ENCODE measurements at places on chromosomes 5 and 9. TPM values are rescaled to one million over a fixed set of nuclear protein-coding genes. Genes with fewer than 3 reads are reported as not detected.

DNA sequence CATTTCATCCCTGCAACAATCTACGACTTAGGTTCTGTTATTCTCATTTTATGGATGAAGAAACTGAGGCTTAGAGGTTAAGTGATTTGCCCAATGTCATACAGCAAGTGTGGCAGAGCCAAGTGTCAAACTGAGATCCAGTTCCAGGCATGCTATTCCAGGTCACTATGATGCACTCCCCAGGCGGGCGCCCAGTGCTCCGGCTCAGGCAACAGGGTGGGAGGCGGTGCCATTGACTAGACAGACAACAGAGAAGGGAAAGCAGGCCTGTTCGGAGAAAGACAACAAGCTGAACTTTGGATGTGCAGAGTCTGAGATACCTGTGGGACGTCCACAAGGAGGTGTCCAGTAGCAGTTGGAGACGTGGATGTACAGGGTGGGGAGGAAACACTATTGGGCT is 10.8 kb upstream of the DDX41 start:
- no peaks in the 10 kb centered on the region for H3K4me1 ChIP-seq
- H3K27ac ChIP-seq: no peak overlapping the region
- H3K36me3 ChIP-seq: peaks cover 15% of the 10 kb centered on the region
- no peak overlapping the region for H3K4me3 ChIP-seq
- no peaks in the 10 kb centered on the region for H3K27me3 ChIP-seq

GRCh38 chr5:67166460-67167285 is 29.9 kb downstream of the CD180 start:
- H3K4me3 ChIP-seq: no peak overlapping the region
- H3K4me1 ChIP-seq: peaks cover 2% of the 10 kb centered on the region
- DNase-seq: no peak
- H3K27me3 ChIP-seq: no peaks in the 10 kb centered on the region
- H3K27ac ChIP-seq: peak overlapping the region; percentile 94

DNA sequence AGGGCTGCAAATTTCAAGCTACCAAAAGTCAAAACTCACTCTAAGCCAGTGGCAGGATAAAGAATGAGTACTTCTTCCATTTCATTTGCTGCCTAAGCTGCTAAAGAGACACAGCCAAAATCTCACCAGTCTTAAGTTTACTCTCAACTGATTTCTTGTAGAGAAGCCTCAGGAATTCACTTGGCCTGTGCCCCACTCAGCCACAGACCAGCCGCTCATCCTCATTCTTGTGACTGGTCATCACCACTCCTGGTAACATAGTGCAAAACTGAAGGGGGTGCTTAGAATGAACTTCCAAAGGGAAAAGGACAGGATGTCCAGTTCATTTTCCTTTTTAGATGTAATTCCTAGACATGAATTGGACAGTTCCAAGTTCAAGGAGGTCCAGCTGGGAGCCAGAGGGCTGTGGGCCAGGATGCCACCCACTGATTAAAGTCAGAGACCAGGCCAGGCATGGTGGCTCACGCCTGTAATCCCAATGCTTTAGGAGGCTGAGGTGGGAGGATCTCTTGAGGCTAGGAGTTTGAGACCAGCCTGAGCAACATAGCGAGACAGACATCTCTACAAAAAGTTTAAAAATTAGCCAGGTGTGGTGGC is 72.7 kb upstream of the RANBP3L start:
- H3K36me3 ChIP-seq: no peaks in the 10 kb centered on the region
- no peak for DNase-seq
- no peak overlapping the region for H3K4me3 ChIP-seq
- no peak overlapping the region for H3K27ac ChIP-seq
- H3K27me3 ChIP-seq: peaks cover 9% of the 10 kb centered on the region

DNA sequence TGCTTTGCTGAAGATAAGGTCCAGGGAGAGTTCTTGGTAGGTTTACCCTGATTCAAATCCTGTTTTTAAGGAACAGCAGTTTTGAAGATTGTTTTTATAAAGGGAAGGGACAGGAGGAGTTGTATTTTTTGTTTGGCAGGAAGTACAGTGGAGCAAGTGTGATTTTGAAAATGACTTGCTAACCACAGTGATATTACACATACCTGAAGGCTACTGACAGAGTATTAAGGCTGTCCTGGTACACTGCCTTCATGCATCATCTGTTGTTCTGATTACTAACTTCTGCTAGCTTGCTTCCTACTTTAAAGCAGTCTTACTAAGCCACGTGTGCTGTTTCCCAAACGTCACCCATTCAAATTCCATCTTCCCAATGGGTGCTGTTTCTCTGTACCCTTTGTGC is 559.5 kb upstream of the SGCD start:
- no peak for DNase-seq
- H3K36me3 ChIP-seq: no peaks in the 10 kb centered on the region
- no peaks in the 10 kb centered on the region for H3K4me1 ChIP-seq
- no peak overlapping the region for H3K27ac ChIP-seq
- peaks cover 4% of the 10 kb centered on the region for H3K27me3 ChIP-seq
- H3K4me3 ChIP-seq: no peak overlapping the region

- DNase-seq: no peak
- H3K36me3 ChIP-seq: peaks cover 4% of the 10 kb centered on the region
- H3K4me1 ChIP-seq: no peaks in the 10 kb centered on the region
- H3K27me3 ChIP-seq: no peaks in the 10 kb centered on the region
Observed at GRCh38 chr9:124928116-124928515, 12.8 kb downstream of the GOLGA1 start.

DNA sequence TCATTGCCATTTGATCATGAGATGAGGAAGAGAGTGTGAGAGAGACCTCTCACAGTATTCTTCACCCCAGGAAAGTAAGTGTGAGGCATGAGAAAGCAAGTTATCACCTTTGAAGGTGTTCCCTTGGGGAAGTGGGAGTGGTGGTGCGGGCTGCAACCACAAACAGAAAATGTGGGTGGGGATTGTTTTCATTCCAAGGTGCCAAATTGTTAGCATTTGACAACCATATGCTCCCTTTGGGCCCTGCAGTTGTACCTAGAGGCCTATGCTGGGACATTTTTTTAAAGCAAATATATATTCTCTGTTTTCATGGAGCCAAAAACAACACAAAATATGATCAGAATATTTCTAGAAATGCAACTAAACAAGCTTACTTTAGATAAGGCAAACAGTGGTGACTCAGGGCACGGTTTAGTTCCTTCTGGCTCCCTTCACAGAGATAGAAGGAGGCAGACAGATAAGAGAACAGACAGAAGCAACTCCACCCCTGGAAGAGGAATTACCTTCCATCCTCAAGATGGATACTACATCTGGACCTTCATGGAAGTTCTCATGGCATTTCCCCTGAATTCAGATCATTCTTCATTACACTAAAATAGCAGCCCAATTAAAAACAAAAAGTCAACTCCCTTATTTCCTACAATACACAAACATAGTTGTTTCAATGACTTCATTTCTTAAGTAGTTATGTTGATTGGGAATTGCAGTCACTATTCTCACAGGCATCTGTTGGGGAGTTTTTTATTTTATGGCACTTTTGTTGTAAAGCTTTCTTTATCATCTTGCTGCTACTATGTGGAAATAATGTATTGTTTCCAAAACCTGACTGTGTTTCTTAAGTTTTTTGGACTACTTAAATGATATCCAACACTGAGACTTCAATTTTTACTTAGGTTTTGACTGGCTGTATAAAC is 416.6 kb downstream of the PLK2 start:
- H3K27ac ChIP-seq: no peak overlapping the region
- no peaks in the 10 kb centered on the region for H3K27me3 ChIP-seq
- H3K4me3 ChIP-seq: no peak overlapping the region
- DNase-seq: no peak

DNA sequence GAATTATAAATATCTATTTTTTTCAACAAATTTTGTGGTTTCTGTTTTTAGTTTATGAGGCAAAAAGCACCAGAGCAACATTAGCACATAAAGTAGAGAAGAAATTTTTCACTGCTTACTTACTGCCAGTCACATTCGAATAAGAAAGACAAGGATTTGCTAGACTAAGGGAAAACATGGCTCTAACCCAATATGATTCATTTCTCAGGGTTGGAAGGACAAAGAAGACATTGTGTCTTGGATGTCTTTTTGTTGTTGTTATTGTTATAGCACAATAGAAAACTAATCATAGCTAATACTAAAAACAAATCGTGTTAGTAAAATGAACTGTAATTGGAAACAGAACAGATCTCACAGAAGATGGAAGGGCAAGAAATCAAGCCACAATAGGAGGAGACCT is 90.9 kb upstream of the SLCO6A1 start:
- no peaks in the 10 kb centered on the region for H3K27me3 ChIP-seq
- H3K4me1 ChIP-seq: no peaks in the 10 kb centered on the region
- DNase-seq: no peak
- peaks cover 3% of the 10 kb centered on the region for H3K36me3 ChIP-seq
- H3K27ac ChIP-seq: no peak overlapping the region
- no peak overlapping the region for H3K4me3 ChIP-seq

DNA sequence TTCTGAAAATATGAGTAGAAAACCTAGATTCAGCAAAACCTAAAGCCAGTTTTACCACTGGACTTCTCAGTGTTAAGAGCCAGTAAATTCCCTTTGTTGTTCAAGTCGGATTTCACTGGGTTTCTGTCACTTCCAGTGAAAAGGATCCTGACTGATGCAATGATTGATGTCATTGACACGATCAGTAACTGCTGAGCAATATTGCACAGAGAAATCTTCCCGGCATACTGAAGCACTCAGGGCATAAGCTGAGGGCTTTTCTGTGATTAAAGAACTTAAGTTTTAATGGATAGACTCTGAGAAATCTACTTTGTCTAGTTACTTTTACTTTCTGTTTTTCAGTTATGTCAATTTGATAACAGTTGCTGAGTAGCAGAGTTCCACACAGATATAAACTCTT is 61.9 kb downstream of the DENND1A start:
- no peak for DNase-seq
- peaks cover 11% of the 10 kb centered on the region for H3K27me3 ChIP-seq
- peaks cover 1% of the 10 kb centered on the region for H3K36me3 ChIP-seq
- no peak overlapping the region for H3K4me3 ChIP-seq

DNA sequence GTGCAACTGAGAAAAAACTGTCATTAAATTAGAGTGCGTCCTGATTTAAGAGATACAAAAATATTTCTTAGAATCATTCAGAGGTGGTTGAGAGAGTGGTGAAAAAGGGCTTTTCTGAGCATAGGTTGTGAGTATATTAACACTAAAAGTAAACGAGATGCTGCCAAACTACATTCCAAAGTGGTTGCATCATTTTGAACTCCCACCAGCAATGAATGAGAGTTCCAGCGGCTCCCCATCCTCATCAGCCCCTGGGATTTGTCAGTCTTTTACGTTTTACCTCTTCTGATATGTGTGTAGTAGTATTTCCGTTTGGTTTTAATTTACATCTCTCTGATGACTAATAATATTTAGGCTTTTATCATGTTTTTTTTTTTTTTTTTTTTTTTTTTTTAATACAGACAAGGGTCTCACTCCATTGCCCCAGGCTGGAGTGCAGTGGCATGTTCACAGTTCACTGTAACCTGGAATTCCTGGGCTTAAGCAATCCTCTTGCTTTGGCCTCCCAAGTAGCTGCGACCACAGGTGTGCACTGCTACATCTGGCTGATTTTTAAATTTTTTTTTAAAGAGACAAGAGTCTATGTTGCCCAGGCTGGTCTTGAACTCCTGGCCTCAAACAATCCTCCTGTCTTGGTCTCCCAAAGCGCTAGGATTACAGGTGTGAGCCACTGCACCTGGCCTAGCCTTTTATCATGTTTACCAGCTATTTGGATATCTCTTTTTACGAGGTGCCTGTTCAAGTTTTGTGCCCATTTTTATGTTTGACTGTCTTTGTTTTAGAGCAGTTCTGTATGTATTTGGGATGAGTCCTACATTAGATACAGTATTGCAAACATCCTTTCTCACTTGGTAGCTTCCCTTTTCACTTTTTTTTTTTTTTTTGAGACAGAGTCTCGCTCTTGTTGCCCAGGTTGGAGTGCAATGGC is 17.0 kb downstream of the PRRT1B start:
- H3K27me3 ChIP-seq: no peaks in the 10 kb centered on the region
- peaks cover 4% of the 10 kb centered on the region for H3K36me3 ChIP-seq
- H3K4me3 ChIP-seq: no peak overlapping the region

- H3K4me3 ChIP-seq: no peak overlapping the region
- no peak for DNase-seq
- no peaks in the 10 kb centered on the region for H3K27me3 ChIP-seq
- H3K4me1 ChIP-seq: peaks cover 7% of the 10 kb centered on the region
Observed at GRCh38 chr5:39623291-39623865, 198.6 kb upstream of the DAB2 start.

DNA sequence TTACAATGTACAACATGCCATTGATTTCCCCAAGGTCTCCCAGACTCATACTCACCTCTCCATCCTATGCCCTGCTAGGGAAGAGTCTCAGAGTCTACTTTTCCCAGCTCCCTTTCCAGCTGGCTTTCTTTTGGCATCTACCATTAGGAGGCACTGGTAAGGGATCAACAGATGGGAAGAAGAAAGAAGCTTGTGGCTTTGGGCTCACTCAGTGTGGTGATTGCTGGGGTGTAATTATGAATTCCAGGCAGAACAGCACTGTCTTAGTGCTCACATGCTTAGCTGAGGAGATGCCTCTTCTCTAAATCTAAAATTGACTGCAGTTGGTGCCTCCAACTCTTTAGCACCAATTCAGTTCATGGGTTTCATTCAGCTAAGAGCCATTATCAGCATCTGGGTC is 330.0 kb downstream of the PSAT1 start:
- H3K36me3 ChIP-seq: no peaks in the 10 kb centered on the region
- H3K4me1 ChIP-seq: peaks cover 2% of the 10 kb centered on the region
- H3K4me3 ChIP-seq: no peak overlapping the region
- H3K27ac ChIP-seq: no peak overlapping the region

DNA sequence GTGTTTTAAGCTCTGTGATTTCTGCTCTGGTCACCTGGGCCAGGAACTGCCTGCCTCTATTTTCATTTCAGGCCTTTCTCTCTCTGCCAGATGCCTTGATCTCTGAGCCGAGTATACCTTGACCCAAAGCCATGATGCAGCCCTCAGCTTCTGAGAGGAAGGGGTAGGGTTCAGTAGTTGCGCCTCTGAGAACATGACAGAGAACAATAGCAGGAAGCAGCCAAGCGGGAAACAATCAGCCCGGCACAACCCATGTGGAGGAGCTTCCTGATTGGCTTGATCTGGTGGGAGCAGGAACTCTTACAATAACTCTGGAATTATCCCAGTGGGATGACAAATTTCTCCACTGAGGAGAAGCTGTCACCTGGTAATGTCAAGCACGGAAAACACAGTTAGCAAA is 127.4 kb downstream of the PALM2AKAP2 start:
- no peaks in the 10 kb centered on the region for H3K36me3 ChIP-seq
- no peak overlapping the region for H3K27ac ChIP-seq
- no peaks in the 10 kb centered on the region for H3K27me3 ChIP-seq
- H3K4me1 ChIP-seq: peaks cover 8% of the 10 kb centered on the region
- no peak overlapping the region for H3K4me3 ChIP-seq
- no peak for DNase-seq

Gene RAB3C
- 25.2 TPM for total RNA-seq

Gene TOR2A
- total RNA-seq: 21.8 TPM

Gene SLC36A2
- total RNA-seq: not detected

Gene FAM221B
- total RNA-seq: not detected

Gene PFN3
- not detected for total RNA-seq

Gene SPATA6L
- 7.1 TPM for total RNA-seq
